ENCODE measurements at places on chromosomes 6 and 20.
A peak's percentile ranks its signal among the peaks of the same experiment; 100 is the strongest.

DNA sequence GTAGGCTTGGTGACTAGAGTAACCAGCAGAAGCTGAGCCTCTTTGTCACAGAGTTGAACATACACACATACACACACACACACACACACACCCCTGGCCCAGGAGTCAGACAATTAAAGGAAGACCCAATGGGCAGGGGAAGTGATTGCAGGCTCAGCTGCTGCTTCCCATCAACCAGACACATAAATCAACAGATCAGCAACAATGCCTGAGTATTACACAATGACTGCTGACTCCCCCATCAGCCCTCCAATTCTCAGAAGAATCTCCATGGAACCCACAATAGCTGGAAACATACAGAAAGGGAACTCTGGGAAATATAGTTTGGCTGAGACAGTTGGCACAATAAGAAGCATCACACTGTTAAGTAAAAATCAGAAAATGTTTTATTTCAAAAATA is 270.4 kb upstream of the PLCB4 start:
- no peak for DNase-seq

DNA sequence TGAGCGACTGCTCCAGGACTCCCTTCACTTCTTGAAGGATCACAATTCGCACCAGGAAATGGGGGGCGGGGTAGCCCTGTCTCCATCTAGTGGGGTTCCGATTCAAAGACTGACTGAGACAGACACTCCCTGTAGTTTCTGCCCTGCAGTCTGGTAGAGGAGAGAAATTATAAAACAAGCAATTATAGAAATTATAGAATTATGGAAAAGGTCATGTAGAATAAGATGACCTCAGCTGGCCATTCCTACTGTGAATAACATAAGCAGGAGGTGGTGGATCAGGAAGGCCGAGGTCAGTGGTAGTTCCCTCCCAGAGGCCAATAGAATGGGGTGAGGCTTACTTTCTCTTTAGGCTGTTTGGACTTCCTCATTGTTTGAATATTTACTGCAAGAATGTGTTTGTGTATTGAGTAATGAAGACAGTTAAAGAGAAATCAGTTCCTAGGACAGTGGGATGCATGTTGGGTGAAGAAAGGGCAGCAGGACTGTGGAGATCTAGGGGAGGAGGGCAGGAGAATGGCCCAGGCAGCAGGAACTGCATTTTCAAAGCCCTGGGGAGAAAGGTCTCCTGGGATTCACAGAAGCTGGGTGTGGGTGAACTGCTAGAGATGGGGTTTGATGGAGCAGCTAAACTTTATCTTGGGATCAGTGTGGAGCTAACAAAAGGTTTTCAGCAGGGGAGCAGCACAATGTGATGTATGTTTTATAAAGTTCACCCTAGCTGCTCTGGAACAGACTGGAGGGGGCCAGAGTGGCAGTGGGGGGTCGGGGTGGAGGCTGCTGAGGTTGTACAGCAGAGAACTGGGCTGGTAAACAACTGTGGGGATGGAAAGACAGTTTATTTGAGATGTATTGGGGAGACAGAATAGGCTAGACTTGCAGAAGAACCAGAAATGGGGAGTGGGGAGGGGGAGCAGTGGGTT is 2.1 kb downstream of the ZNF341 start:
- DNase-seq, result no peak

GRCh38 chr6:30917487-30917886 is 3.4 kb downstream of the VARS2 start:
- DNase-seq, result no peak

- DNase-seq, result no peak
Measured at GRCh38 chr20:19071446-19071725, 141.1 kb upstream of the SLC24A3 start.

DNA sequence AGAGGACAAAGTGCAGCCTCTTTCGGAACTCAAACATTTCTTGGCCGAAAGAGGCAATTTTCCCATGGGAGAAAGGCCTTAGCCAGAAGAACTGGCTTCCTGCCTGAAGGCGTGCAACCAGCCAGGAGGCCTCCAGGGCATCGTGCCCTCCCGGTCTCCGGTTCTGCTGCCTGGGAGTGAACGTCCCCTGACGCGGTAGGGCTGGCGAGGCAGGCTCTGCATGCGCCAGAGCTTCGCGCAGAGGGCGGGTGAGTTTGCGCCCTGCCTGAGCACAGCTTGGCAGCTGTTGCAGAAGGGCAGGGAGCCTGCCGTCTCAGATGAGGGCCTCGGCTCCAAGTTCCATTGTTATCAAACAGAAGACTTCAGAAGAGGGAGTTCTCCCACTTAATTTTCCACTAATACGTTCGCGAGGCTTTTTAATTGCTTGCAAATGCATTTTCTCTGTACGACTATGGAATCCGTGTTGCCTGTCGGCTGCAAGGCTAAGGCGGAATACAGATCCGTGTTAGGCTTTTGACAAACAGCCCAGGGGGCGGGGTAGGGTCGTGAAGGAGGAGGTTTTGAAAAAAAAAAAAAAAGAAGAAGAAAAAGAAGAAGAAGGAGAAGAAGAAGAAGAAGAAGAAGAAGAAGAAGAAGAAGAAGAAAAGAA is 5.5 kb upstream of the TFAP2D start:
- no peak for DNase-seq

DNA sequence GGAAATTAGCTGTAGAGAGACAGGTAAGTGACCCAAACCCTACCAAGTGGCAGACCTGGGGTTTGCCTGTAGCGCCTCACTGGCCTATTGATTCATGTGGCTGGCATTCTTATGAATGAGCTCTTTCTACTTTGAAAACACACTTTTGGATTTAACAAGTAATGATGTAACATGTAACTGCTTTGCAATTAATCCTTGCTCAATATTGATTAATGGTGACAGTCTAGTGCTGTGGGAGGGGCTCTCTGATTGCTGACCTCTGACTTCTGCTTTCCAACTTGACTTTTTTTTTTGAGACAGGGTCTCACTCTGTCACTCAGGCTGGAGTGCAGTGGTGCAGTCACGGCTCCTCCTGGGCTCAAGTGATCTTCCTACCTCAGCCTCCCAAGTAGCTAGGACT is 82.7 kb downstream of the TIAM2 start:
- no peak for DNase-seq

DNA sequence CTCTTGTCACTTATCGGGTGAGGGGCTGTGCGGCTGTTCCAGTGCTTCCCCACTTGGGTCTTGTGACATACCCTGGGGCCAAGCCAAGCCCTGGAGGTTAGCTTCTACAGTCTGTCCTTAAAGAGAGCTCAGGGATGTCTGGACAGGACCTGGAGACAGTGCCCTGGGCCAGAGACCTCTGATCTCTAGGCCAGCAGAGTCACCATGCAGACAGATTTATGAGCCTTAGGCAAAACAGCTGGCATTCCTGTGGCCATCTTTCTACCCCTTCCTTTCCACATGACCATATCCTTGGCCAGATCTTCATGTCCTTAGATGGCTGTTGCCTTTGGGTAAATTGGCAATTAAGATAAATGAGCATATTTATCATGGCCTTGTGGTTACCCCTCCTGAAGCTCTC is 678.6 kb downstream of the MAFB start:
- no peak for DNase-seq

GRCh38 chr20:11447371-11448100 is 470.2 kb upstream of the BTBD3 start:
- DNase-seq, result no peak

- DNase-seq, result no peak
Measured at GRCh38 chr20:8720089-8720488, 348.8 kb upstream of the PLCB4 start.

DNA sequence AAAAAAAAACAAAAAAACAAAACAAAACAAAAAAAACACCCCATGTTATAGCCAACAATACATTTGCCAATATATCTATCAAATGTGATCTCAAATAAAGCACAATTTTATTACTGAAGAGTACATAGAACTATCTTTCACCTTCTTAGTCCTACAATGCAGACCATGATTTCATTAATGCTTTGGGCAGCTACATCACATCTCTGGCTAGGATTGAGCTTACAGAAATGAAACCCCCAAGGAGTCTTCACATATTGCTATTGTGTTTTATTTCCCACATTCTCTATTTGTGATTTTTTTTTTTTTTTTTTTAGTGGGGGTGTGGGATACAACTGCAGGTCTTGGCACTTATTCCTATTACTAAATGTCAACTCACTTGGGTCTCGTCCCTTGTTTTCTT is 189.3 kb downstream of the BACH2 start:
- no peak for DNase-seq

- no peak for DNase-seq
Measured at GRCh38 chr6:41406728-41407489, 71.5 kb downstream of the NCR2 start.

DNA sequence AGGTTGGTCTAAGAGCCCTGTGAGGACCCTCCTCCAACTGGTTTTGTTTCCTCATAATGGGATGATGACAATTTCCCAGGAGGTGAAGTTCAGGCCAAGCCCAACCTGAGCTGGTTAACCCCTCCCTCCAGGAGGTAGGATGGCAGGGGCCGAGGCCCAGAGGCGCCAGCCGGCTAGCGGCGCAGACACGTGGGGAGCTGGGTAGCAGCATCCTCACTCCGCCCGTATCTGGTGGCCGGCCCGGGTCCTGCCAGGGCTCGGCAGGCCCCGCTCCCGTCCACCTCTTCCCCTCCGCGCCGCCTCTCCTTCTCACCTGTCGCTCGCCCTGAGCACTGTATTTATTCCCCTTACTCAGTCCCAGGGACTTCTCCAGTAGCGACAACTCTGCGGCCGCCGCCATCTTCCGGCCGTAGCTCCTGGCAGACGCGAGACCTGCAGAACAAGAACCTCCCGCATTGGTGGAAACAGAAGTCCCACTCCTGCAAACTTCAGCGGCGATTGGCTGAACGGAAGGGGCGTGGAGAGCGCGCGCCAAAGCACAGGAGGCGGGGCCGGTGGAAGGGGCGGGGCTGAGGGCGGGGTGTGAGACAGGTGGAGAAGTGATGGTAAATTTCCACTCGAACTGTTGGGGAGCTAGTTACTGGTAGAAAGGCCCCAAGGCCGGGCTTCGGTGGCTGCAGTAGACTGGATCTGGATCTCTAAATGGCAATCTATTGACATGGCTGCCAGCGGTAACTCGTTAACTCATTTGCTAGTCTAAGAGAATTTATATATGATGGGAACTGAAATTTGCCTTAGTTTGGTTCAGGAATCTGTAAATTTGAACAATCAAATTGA is at the start of gene EEF1E1:
Gene EEF1E1 (minus strand): TSS at position 427 of the 837 bp plus-strand sequence. CDS start 27 bp downstream, at position 400.
- peak; percentile 96 for DNase-seq

DNA sequence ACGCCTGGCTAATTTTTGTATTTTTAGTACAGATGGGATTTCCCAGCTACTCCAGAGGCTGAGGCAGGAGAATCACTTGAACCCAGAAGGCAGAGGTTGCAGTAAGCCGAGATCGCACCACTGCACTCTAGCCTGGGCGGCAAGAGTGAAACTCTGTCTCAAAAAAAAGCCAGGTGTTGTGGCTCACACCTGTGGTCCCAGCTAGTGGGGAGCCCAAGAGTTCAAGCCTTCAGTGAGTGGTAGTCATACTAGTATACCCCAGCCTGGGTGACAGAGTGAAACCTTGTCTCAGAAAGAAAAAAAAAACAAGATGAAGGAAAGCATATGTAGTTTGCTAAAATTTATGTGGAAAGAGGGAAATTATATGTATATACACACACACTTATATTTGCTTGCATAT is 20.0 kb upstream of the POU5F1 start:
- no peak for DNase-seq

- DNase-seq, result no peak
Measured at GRCh38 chr6:166055801-166056200, 111.8 kb downstream of the TBXT start.

DNA sequence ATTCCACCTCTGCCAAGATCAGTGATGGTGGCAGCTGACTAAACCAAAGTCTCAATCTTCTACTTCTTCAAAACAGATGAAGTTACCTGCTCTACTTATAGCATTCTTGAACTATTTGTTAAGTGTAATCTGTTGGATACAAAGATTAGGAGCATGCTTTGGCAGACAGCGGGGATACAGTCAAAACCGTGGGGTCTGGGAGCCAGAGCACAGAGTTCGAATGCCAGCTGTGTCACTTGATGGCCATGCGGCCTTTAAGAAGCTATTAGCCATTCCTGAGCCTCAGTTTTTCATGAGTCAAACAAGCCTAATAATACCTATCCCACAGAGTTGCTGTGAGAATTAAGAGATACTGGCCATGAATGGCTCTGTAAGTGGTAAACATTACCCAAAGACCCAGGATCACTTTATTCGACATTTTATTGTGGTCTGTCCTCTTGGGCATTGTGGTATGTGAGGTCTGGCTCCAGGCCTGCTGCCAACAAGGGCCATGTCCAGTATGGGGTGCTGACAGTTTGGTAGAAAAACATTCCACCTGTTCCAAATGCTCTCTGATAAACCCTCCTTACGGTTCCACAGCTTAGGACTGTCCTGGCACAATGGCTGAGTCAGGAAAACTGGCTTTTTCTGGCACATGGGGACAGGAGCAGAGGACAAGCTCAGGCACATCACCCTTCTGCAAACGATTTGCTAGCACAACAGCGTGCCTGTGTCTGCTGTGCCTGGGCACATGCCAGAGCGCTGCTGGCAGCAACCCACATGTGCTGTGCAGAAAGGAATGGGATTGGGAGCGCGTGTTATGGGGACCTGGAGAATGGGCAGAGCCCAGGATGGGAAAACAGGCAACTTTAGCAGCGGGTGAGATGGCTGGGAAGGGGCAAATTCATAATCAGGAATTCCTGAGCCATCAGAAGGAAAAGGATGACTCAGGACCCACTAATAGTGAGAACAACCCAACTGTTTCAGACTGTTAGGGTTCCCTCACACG is 15.7 kb upstream of the FAM83C start:
- DNase-seq, result no peak

All from stimulated activated CD8-positive, alpha-beta memory T cell treated with anti-CD3 and anti-CD28 coated beads, Interleukin-2, amount 100 ng/mL, for 1 hour (primary cell).